ENCODE measurements at places on chromosomes 5 and 9.

- DNase-seq, result no peak
Observed at GRCh38 chr9:98326459-98327248, 71.2 kb upstream of the TBC1D2 start.

- no peak for DNase-seq
Observed at GRCh38 chr5:81212211-81212751, 20.8 kb upstream of the CKMT2 start.

GRCh38 chr9:97527626-97528528 is 26.4 kb downstream of the TMOD1 start:
- no peak for DNase-seq

DNA sequence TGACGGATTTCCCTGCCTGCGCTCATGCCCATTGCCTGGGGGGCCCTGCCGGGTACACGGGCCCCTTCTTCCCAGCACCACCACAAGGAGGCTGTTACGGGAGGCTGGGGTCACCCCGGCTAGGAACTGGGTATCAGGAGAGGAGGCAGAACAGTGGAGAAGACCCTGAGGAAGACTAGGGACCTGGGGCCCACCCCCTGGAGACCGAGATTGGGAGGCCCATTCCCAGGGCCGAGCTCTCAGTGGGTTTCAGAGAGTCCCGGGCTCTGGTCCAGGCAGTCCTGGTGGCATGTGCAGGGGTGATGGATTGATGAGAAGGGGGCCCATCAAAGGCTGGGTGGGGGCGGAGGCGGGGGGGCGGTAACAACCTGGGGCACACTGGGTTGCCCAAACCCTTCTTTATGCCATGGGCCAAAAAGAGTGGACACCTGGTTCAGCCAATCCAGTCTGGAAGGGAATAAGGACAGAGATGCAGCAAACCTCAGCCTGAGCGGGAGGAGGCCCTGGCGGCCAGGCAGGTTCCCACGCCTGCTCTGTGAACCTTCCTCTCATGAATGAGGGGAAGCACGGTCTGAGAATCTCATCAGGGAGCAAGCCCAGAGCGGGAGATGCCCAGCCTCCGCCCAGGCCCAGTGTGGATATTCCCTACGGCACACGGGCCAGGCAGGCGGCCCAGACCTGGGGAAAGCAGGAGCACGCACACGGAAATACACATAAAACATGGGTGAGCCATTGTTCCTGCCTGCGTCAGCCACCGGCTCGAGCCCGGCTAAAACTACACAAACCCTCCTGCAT is 785 bp upstream of the P4HA2 start:
- no peak for DNase-seq

DNA sequence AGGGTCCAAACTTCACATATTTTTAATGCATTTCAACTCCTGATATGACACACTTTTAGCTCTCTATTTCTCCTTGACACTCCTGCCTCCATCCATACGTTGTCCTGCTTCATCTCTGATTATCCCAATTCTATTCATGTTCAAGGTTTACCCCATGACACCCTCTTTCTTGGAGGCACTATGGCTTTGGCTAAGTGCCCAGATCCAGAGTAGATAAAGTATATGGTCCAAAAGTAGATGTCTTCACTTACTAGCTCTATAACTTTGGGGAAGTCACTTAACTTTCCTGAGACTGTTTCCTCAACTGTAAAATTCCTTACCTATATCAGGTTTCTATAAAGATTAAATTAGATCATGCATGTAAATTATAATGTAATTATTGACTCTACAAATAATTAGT is 36.1 kb downstream of the SLC22A5 start:
- no peak for DNase-seq

- no peak for DNase-seq
Observed at GRCh38 chr5:175550055-175550805, 71.9 kb downstream of the SFXN1 start.

DNA sequence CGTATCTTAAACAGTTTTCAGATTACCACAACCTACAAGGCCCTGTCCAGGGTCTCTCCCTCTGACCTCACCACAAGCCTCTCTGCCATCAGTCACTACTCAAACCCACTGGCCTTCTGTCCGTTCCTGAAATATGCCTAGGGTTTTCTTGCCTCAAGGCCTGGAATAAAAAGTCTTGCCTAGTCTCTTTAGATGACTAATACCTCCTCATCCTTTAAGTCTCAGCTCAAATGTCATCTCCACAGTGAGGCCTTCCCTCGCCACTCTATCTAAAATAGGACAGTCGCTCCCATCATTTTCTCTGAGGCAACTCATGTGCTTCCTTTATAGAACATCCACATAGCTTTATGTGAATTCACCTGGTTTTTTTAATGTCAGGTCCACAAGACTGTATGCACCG is 5.2 kb downstream of the DENND1A start:
- no peak for DNase-seq

DNA sequence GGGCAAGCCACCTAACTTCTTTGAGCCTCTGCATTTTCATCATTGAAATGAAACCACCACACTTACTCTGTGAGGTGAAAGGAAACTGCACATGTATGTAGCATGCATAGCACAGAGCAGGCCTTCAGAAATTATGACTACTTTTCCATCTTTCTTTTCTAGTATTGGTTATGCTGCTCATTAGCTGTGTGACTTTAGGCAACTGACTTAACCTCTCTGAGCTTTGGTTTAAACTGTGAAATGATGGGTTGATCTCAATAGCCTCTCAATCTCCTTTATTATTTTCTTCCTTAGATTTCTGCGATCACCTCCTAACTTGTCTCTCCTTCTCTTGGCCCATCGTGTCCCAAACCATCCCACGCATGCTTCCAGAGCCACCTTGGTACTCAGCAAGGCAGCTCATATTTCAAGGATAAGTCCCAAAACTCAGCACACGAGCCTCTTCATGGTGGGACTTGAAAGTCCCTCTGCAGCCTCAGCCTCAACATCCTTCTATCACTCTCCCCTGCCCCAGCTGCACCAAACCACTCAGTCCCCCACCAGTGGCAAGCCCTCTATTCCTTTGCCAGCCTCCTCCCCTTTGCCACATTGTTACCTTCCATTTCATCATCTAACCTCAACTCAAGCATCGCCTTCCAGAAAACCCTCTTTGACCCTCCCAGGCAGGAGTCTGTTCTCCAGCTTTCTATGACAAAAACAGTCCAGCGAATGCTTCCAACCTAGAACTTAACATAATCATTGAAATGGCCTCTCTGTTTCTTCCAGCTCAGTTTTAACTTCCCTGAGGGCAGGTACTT is 60.3 kb upstream of the DNAH5 start:
- DNase-seq, result no peak

All from bone marrow (tissue), 2 donors.